ENCODE measurements at places on chromosomes 4 and X.
A peak's percentile ranks its signal among the peaks of the same experiment; 100 is the strongest.

DNA sequence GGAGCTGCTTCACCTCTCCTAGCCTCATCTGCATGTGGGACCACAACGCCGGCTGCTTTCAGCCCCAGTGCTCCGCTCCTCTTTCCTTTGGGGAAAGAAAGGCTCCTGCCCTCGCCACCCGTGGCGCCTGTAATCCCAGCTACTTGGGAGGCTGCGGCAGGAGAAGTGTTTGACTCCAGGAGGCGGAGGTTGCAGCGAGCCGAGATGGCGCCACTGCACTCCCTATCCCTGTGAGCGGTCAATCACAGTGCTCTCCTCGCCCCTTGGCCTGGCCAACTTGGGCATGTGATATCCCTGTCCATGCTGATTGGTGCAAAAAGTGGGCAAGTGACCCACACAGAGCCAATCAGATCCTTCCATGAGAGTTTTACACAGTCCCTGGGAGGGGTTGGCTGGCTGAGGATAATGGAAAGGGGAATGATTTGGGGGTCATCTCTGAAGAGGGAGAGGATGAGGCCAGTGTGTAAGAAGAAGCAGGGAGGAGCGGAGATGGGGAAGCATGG lies 56.2 kb downstream of the WFS1 start:
- DNase-seq: no peak

DNA sequence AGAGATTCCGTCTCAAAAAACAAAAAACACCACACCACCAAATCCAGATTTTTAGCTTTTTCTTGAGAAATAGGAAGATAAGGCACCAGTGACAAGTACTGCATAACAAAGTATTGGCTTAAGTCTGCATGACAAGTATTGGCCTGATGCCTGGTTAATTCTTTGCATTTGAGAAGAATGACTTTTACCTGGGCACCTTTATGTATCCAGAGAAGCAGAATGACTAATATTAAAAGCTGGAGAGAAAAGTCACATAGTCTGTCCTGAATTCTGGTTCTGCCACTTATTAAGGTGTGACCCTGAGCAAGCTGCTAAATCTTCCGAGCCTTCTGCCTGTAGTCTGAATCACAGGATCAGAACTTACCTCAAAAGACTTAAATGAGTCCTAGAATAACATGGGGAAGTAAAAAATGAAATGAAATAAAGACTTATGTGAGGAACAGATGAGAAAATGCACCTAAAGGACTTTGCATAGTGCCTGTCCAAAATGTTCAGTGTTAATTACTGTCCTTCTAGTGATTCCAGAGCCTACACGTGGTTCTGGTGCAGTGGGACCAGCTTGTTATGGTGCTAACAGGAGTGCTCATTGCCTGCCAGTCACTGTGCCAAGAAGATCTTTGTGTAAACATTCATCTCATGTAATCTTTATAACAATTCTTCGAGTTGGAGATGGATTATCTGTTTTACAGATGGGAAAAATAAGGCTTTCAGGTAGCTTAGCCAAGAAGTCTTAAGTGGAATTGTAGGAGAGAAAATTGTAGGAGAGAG lies 31.6 kb downstream of the UGDH start:
- no peak for DNase-seq

GRCh38 chrX:63661676-63662075 lies 123.3 kb downstream of the ARHGEF9 start:
- DNase-seq: no peak

DNA sequence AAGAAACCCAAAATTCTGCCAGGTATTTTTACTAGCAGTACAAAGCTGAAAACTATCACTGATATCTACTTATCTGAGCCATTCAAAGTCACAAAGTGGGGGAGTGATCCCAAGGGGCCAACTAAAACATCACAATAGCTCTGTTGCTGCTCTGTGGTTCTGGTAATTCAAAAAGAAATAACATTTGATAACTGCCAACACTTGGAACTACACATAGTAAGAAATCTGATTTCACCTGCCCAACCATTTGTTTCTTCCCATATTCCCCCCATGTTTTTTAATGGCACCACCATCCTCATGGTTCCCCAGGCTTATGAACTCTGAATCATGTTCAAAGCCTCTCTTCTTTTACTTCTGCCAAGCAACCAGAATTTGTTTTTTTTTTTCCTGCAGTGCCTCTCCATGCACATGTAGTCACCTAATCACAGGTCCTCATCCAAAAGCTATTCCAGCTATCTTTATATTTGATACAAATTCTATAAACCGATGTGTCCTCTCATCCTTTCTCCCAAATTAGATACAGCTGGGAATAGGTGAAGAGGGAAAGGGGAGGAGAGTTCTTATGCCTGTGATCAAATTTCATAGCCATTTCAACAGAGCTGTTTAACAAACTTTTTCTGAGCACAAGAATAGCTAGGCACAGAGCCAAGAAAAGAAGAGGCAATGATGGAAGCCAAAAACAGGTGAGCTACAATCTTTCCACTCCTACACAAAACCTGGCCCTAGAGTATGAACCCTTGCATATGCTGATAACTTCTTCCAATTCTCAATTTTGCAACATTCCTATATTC lies 7.7 kb downstream of the AMMECR1 start:
- no peak for DNase-seq

DNA sequence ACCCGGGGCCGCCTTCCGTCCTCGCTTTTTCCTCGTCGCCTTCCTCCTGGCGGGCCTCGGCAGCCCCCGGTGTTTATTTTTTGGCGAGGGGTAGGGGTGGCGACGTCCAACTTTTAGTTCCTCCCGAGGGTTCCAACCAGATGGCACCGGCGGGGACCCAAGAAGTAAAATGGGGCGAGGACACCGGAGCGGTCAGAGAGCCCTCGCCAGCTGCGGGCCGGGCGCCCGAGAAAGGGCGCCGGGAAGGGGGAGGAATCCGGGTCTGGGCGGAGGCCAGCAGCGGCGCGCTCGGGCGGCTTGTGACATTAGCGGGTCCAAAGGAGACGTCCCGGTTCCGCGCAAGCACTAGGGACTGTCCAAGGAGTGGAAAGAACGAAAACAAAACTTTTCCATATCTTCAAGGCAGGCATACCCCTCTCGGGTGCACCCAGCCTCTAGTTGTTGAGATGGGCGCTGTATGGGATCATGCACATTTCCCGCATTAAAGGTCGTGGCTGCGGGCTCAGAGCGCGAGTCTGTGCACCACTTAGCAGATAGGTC lies 691 bp upstream of the USP46 start:
- no peak for DNase-seq

DNA sequence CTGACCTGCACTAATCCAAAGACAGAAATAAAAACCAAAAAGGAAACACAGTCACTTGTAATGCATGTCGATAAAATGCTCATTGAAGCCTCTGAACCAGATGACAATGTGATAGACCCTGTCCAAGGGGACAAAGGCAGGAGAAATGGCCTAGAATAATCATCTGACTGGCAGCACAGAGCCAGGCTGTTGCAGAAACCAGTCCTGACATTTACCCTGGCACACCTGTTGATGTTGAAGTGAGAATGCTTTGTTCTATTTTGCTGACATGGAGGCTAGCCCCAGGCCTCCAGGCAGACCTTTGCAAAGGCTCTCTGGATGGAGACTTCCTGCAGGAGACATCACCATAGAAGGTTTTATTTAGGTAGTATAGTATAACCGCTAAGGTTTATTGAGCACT lies 41.0 kb downstream of the TFDP3 start:
- no peak for DNase-seq

DNA sequence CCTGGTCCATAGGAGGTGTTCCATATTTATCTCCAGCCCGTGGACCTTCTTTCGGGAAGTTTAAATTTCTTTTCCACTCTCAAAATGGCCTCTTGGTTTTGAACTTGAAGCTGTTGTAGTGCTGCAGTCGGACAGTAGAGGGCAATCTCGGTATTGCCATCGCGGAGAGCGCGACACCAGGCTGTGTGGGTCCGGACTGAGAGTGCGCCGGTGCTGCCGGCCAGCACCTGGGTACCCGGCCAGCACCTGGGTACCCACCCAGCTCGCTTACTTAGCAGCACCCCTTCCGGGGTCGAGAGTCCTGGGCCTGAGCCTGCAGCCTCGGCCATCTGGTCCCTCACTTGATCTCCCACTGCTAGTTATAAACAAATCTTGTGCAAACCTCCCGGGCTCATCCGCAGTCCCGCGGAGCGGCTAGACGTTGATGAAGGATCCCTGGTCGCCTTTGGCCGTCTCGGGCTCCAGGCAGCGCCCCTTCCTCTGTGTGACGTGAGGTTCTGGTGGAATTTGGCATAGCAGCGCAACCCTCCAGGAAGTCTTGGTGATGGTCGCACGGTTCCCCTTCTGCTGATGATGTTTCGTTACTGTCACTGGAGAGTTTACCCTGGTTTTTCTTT lies 18.0 kb downstream of the FAM9A start:
- no peak for DNase-seq

DNA sequence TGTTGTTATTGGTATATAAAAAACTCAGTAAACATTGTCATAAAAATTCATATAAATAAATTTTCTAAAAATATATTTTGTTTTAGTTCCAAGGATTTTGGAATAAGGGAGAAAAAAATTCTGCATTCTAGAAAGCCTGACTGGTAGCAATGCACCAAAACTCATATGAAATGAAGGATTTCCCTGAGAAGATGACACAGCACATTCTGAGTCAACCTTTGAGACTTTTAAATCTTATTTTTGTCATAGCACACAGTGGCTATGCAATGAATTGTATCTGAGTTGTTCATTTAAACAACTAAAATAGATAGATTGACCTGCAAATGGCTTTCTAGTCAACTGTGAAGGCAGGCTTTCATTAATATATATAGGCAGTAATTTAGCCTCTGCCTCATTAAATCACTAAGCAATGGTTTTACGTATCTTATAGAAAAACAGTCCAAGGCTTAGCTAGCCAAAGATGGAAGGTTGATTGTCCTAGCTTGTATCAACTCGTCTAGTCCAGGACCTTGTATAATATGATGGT lies 239.1 kb upstream of the NEIL3 start:
- DNase-seq: no peak

DNA sequence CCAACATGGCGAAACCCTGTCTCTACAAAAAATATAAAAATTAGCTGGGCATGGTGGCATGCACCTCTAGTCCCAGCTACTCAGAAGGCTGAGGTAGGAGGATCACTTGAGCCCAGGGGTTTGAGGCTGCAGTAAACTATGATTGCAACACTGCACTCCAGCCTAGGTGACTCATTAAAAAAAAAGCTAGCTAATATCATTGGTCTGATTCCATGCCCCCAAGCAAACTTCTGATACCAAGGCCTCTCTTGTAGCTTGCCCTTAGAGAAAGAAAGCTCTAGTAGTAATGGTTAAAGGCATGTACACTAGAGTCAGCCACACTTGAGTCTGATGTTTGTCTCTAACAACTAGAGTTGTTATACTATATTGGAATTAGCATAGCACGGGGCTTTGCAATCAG lies 32.6 kb upstream of the PHF8 start:
- no peak for DNase-seq

GRCh38 chrX:1392376-1393068 lies 609 bp upstream of the SLC25A6 start:
- DNase-seq: peak; percentile 35

DNA sequence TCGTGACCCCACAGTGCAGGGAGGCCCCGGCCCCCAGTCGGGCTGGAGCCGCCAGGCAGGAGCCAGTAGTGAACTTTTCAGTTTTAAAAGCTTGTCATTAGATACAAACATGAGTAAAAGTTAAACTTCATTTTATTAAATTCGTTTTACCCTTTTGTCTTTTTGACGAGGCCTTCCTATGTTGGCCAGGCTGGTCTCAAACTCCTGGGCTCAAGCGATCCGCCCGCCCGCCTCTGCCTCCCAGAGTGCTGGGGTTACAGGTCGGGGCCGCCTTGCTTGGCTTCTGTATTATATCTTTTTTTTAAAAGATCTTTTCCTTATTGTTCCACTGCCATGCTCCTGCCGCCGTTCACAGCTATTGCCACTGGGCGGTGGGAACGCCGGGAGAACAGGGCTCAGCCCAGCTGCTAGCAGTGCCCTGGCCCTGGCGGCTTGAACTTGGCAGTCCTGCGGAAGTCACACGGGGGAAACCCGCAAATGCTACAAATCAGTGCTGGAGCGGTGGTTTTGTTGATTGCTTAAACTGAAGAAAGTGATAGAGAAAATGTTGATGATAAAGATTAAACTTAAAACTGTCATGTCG lies 968 bp upstream of the NELFA start:
- no peak for DNase-seq

DNA sequence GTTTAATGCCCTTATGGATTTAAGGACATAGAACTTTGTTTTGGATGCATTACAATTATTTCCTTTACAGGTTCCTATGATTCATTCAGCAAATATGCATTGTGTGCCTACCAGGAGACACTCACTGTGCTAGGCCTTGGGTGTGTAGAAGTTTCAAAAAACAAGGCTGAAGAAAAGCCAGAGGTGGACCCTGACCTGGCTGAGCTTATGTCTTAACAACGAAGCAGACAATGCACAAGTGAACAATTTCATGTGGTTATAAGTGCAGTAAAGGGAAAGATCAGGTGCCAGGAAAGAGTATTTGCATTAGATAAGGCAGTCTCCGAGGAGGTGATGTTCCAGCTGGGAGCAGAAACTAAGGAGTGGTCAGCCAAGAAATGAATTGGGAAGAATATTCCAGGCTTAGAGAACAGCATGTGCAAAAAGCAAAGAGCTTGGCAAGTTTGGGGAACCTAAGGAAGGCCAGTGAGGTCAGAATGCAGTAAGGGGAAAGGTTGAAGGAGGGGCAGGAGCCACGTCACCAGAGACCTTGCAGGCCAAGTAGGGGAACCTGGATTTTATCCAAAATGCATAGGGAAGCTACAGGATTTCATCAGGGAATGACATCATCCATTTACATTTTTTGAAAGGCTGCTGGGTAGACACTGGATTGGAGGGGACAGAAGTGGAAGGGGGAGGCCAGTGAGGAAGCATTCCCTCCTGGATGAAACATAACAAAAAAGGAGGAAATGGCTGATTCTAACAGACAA lies 193.6 kb downstream of the SOWAHB start:
- DNase-seq: no peak

GRCh38 chr4:85951-86350 lies 32.8 kb downstream of the ZNF595 start:
- DNase-seq: no peak

DNA sequence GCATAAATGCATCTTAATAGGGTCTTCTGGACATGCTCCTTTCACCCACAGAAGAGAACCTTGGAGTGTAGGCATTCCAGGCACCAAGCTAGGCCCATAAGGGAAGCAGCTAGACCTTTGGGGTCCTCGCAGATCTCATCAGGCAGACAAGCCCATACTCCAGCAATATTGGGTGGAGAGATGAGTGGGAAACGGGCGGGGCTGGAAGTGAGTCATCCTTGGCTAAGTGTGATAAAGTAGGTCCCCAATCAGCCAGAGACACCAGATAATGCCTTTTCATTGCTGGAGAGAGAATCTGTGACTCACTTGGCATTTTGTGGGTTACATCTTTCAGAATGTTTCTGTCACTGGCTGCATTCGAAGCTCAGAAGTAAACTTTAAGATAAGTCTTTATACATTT lies 133.3 kb upstream of the MBNL3 start:
- DNase-seq: no peak

GRCh38 chr4:27692868-27693634 lies 832.4 kb downstream of the STIM2 start:
- DNase-seq: no peak

DNA sequence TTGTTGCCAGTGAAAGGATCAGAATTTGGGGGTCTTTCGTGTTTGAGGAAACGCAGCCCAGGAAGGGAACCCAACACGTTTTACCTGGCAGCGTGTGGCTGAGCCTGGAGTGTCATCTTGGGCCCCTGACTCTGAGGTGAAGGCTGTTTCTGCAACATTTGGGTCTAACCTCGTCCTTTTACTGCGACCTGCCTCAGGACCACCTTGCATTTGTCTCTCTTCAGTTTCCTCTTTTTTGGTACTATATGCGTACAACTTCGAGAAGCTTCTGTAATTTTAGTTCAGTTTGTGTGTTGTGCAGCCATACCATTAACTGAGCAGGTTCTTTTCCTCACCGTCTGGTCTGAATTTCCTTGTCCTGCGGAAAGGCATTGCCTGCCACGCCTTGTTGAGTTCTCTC lies 61.5 kb downstream of the TMEM131L start:
- DNase-seq: no peak
